ENCODE measurements at places on chromosomes 2 and 18.

- DNase-seq, result no peak
These were observed 91.0 kb upstream of the KCNH7 start for GRCh38 chr2:162929571-162929970.

- peak; percentile 57 for DNase-seq
These were observed 657 bp downstream of the SGPP2 start for GRCh38 chr2:222424729-222425671.

GRCh38 chr2:159832858-159833257 lies 34.9 kb upstream of the CD302 start:
- no peak for DNase-seq

DNA sequence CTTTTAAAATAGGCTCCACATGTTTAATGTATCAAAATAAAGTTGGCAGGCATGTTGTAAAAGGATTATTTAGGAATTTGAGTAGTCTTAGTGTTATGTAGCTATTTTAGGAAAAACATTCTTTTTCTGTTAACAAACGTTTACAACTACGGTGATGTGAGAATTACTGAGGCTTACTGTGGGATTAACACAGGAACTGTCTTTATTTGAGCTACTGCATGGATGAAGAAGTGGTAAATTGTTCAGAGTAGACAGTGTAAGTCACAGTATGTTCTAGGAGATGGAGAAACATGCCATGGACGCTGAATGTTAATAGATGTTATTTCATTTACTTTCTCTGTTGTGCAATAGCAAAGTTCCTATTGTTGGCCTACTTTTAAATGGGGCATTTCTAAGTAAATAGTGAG lies 1.6 kb downstream of the PPM1B start:
- DNase-seq, result no peak

DNA sequence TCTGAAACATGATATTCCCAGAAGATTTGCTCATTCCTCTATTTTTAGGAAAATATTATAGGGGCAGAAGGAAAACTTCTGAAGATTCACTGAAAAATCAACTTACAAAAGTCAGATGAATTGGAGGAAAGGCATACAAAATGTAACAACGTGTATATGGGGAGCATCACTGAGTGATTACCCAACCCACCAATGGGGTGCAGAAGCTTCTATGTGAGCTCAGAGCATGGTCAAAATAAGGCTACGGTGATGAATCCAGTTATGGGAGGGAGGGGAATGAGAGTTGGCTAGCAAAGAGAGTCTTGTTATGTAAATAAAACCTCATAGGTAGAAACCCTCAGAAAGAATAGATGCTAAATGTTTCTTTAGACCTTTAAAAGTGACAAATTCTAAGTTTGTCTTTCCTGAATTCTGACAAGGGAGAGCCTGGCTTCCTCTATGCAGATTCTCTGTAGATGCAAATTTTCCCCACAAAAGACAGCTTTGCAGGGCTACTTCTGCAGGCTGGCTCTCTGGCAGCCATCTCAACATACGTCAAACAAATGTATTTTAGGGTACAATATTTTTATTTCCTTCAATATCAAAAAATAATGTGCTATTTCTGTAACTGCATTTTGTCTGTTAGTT lies 171.4 kb upstream of the NDUFV2 start:
- DNase-seq, result no peak
